Epithelial cell of proximal tubule (primary cell): ENCODE measurements at places on chromosomes 12 and 14. TPM values are rescaled to one million over a fixed set of nuclear protein-coding genes. Genes with fewer than 3 reads are reported as not detected.

STAB2 gene
- total RNA-seq, result not detected in 2 replicates

NID2 gene
- 12.5 and 13.5 TPM in 2 replicates for total RNA-seq

GRCh38 chr12:132597333-132598316, 12.8 kb downstream of the LRCOL1 start:
- no peak for DNase-seq

- no peak for DNase-seq
These were observed 329.4 kb upstream of the TBX3 start for GRCh38 chr12:115013236-115013981.

- DNase-seq, result no peak
These were observed 143.7 kb upstream of the DCN start for GRCh38 chr12:91326058-91327027.

DNA sequence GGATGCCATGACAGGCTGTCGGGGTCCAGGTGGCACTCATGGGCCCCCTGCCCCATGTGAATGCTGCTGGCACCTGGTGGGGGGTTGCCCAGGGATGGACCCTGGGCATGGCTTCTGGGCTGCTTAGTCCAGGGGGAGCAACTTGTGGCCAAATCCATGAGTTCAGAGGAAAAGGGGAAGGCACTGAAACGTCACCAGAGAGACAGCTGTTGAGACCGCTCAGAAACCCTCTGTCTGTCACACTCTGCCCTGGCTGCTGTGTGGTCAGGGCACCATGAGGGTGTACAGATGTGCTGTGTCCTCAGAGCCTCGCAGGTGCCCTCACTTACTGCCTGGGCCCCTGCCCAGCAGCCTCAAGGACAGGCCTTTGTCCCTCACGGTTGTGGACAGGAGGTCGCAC, 9.4 kb downstream of the CLBA1 start:
- DNase-seq, result no peak
